CD4-positive, alpha-beta T cell treated with Interleukin-6 for 4 hours (primary cell): ENCODE measurements at places on chromosomes 1 and 21.

DNA sequence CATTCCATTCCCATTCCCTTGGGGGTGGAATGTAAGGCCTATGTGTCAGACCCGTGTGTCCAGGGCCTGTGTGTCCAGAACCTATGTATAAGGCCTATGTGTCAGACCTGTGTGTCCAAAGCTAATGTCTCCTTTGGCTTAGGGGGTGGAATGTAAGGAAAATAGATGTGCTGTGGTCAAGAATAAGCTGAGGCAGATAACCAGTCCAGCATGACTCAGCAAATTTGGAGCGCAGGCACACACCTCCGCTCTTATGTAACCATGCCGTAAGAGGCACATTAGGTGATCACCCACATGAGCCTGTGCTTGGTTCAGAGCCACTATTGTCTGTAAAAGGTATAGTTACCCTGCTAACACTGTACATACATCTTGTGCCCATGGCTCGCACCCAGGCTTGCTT lies 150.8 kb upstream of the SGIP1 start:
- no peak for DNase-seq

GRCh38 chr21:39314143-39315027 lies 953 bp upstream of the BRWD1 start:
- peak; percentile 62 for DNase-seq

GRCh38 chr1:194445244-194445643 lies 1258.8 kb upstream of the B3GALT2 start:
- no peak for DNase-seq

DNA sequence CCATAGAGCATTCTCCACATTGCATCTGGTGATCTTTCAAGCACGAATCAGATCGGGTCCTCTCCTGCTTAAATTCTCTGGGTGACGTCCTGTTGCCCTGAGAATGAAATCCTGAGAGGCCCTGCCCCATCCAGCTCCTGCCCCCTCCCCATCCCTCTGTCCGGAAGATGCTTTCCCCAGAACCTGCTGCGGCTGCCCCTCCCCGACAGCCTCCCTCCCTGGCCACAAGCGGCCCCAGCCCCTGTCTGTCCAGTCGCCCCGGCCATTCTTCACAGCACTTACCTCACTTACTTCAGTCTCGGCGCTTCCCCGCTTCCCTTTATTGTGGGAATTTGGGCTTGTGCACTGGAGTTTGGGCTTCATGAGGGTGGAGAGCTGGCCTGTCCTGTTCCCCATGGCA lies 40.3 kb downstream of the TAS1R2 start:
- no peak for DNase-seq

DNA sequence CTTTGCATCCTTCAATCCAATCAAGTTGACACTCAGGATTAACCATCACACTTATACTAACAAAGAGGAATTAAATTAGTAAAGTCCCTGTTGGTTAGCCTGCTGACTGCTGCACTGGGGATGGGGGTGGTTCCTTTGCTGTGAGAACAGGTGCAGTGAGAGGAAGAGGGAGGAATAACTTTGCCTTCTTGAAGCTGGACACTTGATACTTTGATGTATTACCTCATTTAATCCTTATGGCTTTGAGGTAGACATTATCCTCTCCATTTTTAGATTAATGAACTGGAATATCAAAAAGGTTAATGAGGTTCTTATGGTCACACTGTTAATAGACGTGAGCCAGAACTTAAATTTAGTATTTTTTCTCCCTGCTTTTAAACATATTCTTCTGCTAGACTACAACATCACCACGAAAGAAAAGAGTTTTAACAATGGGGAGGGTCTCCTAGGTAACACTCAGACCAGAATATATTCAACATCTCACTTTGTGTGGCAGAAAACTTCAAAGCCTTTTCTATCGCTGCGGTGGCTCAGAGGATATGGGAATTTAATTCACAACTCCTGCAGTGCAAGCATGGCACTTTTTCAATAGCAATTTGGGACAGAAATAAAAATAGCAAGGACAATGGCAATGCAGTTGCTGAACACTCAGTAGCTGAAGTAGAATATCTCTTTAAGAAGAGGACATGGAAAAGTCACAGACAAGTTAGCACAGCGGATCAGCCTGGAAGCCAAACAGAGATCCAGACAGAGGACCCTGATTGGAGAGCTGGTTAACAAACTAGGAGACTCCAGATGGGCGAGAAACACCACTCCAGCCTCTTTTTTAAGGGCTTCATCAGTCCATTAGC lies 68.8 kb upstream of the DNAH14 start:
- DNase-seq, result no peak

DNA sequence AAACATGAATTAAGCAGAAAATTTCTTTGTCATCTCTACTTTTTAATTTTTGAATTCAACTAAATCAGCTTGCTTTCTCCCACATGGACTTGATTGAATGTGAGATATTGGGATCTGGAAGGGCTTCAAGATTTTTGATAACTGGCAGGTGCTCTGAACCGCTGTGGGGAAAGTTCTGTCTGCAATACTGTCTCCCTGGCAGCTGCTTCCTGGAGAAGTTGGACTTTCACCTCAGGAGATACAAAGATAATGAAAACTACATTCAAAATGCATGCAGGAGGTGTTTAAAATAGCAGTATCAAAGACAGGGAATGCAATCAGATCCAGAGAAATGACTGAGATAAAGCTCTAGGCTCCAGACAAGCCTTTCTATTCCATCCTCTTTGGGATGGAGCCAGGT lies 338.3 kb downstream of the NEGR1 start:
- no peak for DNase-seq

DNA sequence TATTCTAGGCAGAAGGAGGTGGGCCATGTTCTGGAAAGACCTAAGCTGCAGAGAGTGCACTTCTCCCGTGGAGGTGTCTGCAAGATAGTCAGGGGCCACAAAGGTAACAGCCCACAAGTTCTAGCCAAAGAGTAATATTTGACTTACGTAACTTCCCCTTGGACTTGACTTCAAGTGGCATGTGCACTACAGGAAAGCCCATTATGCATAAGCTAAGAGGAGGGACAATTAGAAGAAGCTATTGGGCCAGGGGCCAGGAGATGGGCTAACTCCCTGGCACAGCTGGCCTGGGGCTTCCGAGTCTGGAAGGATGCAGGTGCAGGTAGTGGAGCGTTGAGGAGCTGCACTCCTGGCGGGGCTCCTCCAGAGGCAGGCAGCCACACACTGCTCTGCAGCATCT lies 58.3 kb downstream of the ERG start:
- no peak for DNase-seq

DNA sequence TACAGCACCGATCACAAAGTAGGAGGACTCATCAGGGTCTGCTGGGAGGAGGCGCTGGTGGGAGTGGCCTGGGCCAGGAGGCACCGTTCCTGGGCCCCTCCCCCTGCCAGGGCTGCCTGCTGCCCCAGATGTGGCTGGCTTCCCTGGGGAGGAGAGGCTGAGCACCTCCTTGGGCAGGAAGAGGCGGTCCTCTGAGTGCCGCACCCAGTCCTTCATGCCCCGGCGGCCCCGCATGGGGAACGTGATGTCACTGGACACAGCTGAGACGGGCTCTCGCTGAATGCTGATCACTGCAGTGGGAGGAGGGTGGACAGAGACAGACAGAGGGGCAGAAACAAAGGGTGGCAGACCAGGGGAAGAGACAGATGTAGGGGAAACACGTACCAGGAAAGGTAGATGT lies 24.8 kb downstream of the ADGRB2 start:
- peak; percentile 71 for DNase-seq

GRCh38 chr1:55913565-55913964 lies 665.8 kb downstream of the PLPP3 start:
- DNase-seq, result no peak

- no peak for DNase-seq
Observed at GRCh38 chr1:60936163-60936562, 146.2 kb upstream of the NFIA start.

DNA sequence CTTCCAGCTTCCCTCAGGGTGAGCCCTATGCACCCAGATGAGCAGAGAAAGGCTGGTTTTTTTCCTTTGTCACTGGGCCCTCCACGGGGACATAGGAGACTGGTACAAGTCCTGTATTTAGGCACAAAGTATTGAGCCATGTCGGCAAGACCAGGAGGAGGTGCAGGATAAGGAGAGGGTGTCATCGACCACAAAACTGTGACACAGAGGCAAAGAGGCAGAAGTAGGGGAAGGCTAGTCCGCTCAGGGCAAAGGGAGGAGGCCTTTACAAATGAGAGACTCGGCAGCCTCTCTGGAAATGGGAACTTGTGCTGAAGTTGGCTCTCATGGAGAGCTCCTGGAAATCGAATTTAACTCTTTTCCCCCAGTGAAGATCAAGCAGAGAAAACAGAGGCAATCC lies 70.7 kb upstream of the CAMK1G start:
- no peak for DNase-seq

GRCh38 chr1:203428981-203429599 lies 46.5 kb upstream of the PRELP start:
- no peak for DNase-seq

GRCh38 chr1:116972674-116973030 lies 28.9 kb upstream of the CD101 start:
- no peak for DNase-seq

DNA sequence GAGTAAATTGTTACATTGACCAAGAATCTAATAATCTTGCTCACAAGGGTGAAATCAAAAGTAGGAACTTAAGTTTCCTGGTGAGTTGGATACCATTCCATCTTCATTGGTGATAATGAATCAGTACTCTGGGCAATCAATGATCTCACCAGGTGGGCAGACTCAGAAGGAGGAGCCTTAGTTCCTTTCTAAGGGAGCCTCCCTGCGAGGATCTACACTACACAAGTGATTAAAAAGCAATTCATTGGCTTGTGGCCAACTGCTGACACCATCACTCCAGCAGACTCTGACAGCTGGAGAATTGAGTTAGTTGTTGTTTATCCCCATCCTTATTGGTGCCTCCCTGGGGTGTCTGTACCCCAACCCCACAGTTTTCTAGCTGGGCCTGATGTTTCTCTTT lies 84.1 kb upstream of the VANGL1 start:
- no peak for DNase-seq

DNA sequence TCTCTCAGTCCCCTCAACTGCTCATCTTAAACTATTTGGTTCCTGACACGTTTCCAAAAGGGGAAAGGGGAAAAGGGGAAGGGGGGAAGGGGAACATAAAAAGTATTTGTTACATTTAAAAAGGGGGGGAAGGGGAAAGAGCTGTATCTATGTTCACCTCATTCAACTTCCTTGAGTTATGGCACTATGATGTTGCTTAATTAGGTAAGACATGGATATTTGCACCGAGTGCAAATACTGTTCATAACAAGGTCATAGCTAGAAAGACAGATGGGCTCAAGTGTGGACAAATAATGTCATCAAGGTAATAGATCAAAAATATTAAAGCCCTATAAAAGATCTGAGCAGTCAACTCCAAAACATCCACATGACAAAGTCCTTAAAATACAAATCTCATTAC lies 26.0 kb downstream of the GPBP1L1 start:
- no peak for DNase-seq

DNA sequence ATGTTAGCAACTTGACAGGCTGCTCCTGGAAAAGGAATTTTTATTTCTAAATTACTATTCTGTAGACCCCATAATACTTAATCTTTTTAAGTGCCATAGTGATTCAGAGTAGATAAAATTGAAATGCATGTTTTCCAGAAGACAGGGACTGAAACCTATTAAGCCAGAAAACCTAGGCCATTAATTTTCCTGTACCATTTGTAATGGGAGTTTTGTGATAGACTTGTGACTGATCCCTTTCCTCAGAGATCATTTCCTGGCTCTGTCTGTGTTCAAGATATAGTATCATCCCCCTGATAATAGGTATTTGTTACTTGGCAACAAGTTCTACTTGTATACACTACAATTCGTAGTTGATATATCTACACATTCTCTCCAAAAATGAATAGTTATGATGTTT lies 1609.8 kb downstream of the AMY1C start:
- no peak for DNase-seq

DNA sequence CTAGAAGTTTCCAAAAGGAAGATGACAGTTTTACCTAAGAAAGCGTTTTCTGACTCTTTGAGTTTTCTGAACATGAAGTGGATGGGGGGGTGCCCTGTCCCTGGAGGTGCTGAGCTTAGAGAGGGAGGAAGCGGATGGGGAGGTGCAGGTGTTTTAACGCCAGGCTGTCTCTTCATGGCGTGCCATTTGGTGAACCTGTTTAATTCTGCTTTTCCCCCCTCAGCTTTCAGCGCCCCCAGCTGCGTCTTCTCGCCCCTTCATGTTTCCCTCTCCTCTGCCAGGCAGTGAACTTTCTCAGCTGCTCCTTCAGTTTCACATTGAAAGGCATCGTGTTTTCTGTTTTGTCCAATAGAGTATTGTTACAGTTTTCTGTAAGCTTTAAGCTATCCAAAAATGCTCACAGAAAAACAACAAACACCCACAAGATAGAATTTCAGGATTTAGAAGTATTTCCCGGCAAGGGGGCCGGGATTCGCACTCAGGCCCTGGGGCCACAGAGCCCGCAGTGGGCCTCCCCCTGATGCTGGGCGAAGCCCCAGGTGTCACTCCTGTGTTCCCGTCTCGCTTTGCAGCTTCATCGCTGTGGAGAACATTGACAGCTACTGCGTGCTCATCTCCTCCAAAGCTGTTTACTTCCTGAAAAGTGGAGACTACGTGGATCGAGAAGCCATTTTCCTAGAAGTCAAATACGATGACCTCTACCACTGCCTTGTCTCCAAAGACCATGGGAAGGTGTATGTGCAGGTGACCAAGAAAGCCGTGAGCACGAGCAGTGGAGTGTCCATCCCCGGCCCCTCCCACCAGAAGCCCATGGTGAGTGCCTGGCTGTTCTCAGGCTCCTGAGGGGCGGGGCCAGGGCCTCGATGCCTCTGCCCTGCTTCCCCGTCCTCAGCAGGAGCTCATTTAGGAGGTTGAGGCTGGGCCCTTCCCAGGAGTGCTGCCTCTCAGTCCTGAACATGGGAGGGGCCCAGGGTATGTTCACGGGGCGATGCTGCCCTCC lies 111.4 kb downstream of the DHRS3 start:
- peak; percentile 23 for DNase-seq

GRCh38 chr1:69568421-69569174 lies 876 bp downstream of the LRRC7 start:
- no peak for DNase-seq

GRCh38 chr1:65538664-65539063 lies 118.2 kb downstream of the LEPR start:
- DNase-seq, result no peak

GRCh38 chr1:47727697-47728085 lies 269.5 kb downstream of the TRABD2B start:
- no peak for DNase-seq

- DNase-seq, result no peak
Observed at GRCh38 chr1:160724465-160725242, 13.0 kb upstream of the CD48 start.

GRCh38 chr1:59768792-59769735 lies 45.7 kb upstream of the HOOK1 start:
- no peak for DNase-seq

DNA sequence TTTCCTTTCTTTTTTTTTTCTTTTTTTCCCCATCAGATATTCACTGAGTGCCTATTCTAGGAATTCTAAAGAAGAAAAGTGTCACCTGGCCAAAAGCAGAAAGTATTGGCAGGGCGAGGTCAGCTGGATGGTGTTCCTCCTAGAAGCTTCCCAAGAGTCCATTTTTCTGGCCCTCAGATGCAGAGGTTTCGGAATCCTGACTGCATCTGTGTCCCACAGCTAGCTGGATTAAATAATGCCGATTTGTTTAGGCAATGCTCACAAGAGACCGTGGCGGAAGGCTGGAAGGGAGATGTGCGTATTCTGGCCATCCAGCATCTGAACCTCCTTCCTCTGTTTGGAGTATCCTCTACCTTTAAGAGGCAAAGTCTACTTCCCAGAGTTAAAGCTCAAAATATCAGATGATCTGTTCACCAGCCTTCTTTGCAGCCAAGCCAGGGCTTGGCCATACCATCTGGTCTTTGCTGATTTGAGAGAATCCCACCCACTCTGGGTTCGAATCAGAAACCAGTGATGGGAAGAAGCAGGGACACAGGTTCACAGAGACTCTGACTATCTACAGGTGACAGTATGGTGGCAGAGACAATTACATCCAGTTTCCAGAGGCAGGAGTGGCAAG lies 5.4 kb upstream of the TENT5C start:
- no peak for DNase-seq
